H9 (cell line): ENCODE measurements at places on chromosomes 1 and 21. TPM values are rescaled to one million over a fixed set of nuclear protein-coding genes. Genes with fewer than 3 reads are reported as not detected.
A peak's percentile ranks its signal among the peaks of the same experiment; 100 is the strongest.

DNA sequence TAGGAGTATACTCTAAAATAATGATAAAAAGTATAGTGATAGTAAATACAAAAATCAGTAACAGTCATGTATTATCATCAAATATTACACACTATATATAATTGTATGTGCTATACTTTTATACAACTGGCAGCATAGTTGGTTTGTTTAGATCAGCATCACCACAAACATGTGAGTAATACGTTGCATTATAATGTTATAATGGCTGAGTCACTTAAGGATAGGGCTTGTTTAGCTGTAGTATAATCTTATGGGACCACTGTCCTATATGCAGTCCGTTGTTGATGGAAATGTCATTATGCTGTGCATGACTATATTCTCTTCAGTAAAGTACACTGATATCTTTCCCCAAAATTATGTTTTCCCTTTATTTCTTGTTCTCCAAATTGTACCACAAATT is 92.8 kb downstream of the LYPLAL1 start:
- no peaks in the 10 kb centered on the region for H3K36me3 ChIP-seq
- H3K27me3 ChIP-seq: no peaks in the 10 kb centered on the region
- no peak for DNase-seq

DNA sequence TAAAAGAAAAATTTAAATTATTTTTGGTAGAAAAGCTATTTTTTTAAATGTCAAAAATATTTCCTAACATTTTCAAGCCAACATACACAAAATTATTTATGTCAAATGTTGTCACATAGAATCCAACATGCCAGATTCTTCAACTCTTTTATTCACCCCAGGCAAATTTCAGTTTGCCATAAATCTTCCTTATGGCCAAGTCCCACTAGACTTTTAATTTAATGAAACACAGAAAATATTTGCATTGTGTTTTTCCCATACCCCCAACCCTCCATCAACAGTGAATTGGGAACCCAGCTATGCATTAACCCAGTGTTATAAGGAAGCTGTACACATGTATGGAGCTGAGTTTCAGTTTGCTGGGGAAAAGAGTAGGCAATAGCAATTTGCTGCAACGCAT is 41.4 kb downstream of the DUSP10 start:
- H3K4me1 ChIP-seq: no peaks in the 10 kb centered on the region
- no peaks in the 10 kb centered on the region for H3K36me3 ChIP-seq
- DNase-seq: no peak
- H3K4me3 ChIP-seq: no peak overlapping the region
- no peaks in the 10 kb centered on the region; the same call in 1 of the 2 replicates for H3K27me3 ChIP-seq

DNA sequence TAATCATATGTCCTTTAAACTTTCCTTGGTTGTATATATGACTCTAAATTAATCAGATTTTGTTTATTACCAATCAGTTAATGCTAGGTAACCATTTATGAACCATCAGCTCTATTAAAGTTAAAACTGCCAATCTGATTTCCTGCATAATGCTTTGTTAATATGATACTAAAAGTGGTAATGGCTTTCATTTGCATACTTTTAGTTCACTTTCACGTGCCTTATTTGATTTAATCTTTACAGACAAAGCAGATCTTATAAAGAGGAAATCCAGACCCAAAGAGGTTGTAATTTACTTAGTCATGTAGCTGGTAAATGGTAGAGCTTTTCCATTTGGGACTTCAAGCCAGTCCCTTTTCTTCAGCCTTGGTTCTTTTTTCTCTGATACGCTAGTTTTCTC is 61.3 kb downstream of the CLIC4 start:
- H3K36me3 ChIP-seq: peaks cover 18% of the 10 kb centered on the region
- DNase-seq: no peak
- H3K4me1 ChIP-seq: no peaks in the 10 kb centered on the region

DNA sequence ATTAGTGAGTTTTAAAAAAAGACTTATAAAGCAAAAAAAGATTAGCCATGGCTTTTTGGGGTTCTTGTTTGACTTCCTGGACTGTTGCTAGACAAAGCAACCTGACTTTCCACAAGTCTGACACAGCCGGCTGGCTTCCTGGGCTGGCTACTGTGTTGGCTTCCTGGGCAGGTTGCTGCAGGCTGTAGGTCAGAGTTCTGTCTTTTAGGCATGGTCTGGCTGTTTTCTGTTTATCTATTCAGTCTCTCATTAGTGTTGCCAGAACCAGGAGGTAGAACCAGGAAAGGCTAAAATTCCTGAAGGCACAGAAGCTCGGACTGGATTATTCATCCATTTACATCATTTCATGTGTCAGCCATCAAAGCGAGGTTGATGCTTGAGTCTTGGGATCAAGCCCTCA is 88.6 kb upstream of the SLC35F3 start:
- no peak overlapping the region for H3K4me3 ChIP-seq
- no peaks in the 10 kb centered on the region for H3K4me1 ChIP-seq
- no peak overlapping the region for H3K27ac ChIP-seq

DNA sequence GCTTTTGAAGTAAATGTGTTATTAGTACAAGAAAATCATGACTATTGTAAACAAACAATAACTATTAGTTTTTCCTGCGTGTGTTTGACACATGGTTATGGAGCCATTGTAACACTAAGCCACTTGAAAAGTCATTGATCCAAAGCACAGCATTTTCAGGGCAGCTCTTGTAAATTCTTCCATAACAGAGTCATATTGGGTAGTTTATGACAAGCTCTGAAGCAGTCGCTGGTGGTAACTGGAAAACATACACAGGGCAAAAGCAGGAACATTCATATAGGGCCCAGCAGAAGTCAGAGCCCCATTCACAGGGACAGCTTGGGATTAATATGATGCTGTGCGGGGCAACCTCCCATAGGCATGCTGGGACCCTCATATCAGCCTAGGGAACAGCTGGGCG is 483.2 kb upstream of the PTBP2 start:
- no peak for DNase-seq
- H3K27me3 ChIP-seq: no peaks in the 10 kb centered on the region
- no peaks in the 10 kb centered on the region for H3K36me3 ChIP-seq
- no peaks in the 10 kb centered on the region; the same call in 1 of the 2 replicates for H3K4me1 ChIP-seq

- no peak for DNase-seq
- no peaks in the 10 kb centered on the region for H3K4me1 ChIP-seq
- H3K36me3 ChIP-seq: no peaks in the 10 kb centered on the region; the same call in 2 of the 3 replicates
- no peak overlapping the region for H3K27ac ChIP-seq
These were observed 92.5 kb downstream of the SLC25A24 start for GRCh38 chr1:108107658-108108057.

DNA sequence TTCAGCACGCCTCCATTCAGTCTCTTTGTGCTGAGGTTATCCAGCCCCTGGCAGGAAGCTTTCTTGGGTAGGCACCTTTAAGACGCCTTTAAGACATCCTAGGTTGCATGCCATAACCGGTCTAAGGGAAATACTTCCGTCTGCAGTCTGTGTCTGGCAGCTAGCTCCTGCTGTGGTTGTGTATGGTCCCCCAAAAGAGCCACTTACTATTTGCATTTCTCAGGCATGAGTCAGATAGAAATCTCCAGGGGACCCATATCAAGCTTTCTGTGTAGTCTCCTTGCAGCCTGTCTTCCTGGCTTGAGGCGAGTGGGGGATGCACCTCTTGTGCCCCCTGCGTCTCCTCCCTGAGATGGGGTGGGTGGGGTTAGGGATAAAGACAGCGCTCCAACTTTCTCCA is 10.0 kb upstream of the RYR2 start:
- no peaks in the 10 kb centered on the region for H3K27me3 ChIP-seq
- peak; percentile 62 for DNase-seq
- H3K27ac ChIP-seq: no peak overlapping the region
- H3K4me3 ChIP-seq: no peak overlapping the region; the same call in 1 of the 2 replicates

DNA sequence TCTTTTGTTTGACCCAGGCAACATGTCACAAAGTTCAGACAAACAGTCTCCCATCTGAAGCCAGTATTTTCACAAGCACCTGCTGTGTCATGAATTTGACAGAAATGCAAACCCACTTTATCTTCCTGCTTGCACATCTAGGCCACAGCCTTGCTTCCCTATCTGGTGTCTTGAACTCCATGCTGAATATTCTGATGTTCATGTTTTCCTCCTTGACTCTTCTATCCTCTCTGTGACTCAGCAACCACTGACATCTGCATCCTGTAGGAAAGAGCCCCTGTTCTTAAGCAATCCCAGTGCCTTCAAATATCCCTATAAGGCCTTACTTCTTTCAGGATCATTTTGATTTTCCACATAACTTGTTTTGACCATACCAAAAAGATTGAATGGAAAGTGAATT is 6.5 kb downstream of the CD55 start:
- no peak overlapping the region for H3K4me3 ChIP-seq
- H3K36me3 ChIP-seq: peaks cover 3% of the 10 kb centered on the region; the same call in 1 of the 3 replicates
- no peak overlapping the region for H3K27ac ChIP-seq
- DNase-seq: no peak
- no peaks in the 10 kb centered on the region for H3K27me3 ChIP-seq

The MIER1 gene
- 28.5 and 29.7 TPM in 2 replicates for total RNA-seq
